ENCODE measurements at places on chromosomes 6 and 20. TPM values are rescaled to one million over a fixed set of nuclear protein-coding genes. Genes with fewer than 3 reads are reported as not detected.

GRCh38 chr6:154986787-154987235, 8.3 kb upstream of the TIAM2 start:
- no peak for DNase-seq

Gene HUS1B
- total RNA-seq, result 5.4 TPM

DNA sequence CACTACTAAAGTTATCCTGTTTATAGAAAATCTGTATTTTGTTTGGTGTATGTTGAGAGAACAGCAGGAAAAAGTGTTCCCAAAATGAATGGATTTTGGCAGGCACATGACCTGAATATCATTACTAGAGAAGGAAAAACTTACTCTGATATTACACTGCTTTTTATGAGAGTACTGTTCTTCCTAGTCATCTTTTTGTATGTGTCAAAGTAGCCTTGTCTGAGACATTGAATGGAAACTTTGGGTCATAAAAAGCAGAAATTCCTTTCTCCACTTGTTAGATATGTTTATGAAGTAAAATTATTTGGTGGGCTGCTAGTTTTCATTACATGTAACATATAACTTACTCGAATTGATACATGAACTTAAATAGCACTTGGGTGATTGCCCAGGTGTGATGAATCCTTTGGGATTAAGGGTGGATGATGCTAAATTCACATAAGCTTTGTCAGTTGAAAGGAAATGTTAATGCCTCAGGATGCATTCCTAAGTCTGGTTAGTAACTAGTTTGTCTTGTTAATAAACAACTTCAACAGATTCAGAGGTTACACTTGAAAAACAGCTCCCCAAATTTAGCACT, 206.7 kb downstream of the CENPW start:
- DNase-seq, result no peak

- no peak for DNase-seq
Observed at GRCh38 chr6:135423649-135424128, 73.9 kb downstream of the AHI1 start.

Gene MRPS10
- 25.6 TPM for total RNA-seq

Gene TREM1
- 2.8 TPM for total RNA-seq

Gene TFAP2B
- 25.0 TPM for total RNA-seq

Gene MUC22
- not detected for total RNA-seq

Gene SHLD1
- 2.7 TPM for total RNA-seq

- no peak for DNase-seq
Observed at GRCh38 chr6:112640891-112641290, 293.8 kb downstream of the RFPL4B start.

- DNase-seq, result no peak
Observed at GRCh38 chr6:124494956-124495664, 467.1 kb upstream of the RNF217 start.

Gene ZSCAN16
- total RNA-seq, result 9.7 TPM

GRCh38 chr6:166715065-166715464, 88.0 kb upstream of the RPS6KA2 start:
- DNase-seq, result no peak

Gene HSPA12B
- total RNA-seq, result 7.0 TPM

Gene NOX3
- total RNA-seq, result not detected

DNA sequence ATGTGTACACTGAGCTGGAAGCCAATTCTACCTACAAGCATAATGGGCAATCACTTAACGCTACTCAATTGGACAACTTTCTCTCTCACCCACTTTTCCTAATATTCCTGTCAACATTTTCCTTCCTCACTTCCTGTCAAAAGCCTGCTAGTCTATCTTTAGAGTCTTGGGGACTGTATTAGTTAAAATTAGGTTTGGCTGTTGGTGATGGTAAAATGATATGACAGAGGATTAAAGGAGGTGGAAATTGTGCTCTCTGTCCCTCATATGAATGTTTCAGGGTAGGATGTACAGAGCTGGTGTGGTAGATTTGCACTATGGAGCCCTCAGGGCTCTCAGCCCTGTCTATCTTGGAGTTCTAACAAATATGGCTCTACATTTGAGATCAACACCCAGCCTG, 129.7 kb downstream of the CEP57L1 start:
- no peak for DNase-seq

GRCh38 chr20:59223182-59223601, 59.6 kb downstream of the ZNF831 start:
- no peak for DNase-seq

Gene SLC18B1
- 8.2 TPM for total RNA-seq

- DNase-seq, result no peak
Observed at GRCh38 chr6:107079429-107079828, 35.9 kb downstream of the BEND3 start.

Gene GATA5
- total RNA-seq, result not detected

DNA sequence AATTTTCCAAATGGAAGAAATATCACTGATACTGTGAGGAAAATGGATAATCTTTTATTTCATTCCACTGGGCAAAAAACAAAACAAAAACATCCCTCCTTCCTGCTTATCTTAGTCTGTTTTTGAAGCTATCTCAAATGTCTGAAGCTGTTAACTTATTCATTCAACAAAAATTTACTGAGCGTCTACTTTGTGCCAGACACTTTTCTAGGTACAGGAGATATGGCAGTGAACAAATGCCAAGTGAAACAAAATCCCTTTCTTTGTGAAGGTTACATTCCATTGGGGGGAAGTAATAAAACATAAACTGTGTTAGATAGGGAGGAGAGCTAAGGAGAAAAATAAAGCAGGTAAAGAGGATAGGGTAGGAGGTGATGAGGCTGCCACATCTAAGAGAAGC, 47.5 kb downstream of the TNFRSF21 start:
- no peak for DNase-seq

GRCh38 chr6:162203287-162203686, 524.3 kb downstream of the PRKN start:
- DNase-seq, result no peak

- DNase-seq, result no peak
Observed at GRCh38 chr6:106630366-106630765, 988 bp downstream of the QRSL1 start.

- no peak for DNase-seq
Observed at GRCh38 chr6:159494586-159494972, 198.5 kb downstream of the SOD2 start.

GRCh38 chr6:117706504-117706903, 31.2 kb downstream of the NUS1 start:
- DNase-seq, result no peak

GRCh38 chr6:136608991-136609390, 58.8 kb upstream of the MAP7 start:
- DNase-seq, result no peak

DNA sequence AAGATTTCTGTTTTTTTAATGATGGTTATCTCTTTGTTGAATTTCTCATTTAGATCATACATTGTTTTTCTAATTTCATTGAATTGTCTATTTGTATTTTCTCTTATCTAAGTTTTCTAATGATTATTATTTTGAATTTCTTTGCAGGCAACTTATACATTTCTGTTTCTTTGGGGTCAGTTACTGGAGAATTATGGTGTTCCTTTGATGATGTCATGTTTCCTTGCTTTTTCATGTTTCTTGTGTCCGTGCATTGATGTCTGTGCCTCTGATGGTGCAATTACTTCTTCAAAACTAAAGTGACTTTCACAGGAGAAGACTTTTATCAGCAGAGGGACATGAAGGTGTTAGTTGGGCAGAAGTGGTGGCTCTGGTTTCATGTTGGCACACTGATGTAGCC, 270.7 kb upstream of the MOCS1 start:
- DNase-seq, result no peak

GRCh38 chr20:7503501-7503900, 436.8 kb downstream of the HAO1 start:
- no peak for DNase-seq

Gene GJE1
- not detected for total RNA-seq

- DNase-seq, result no peak
Observed at GRCh38 chr20:13756551-13756950, 28.2 kb downstream of the ESF1 start.

DNA sequence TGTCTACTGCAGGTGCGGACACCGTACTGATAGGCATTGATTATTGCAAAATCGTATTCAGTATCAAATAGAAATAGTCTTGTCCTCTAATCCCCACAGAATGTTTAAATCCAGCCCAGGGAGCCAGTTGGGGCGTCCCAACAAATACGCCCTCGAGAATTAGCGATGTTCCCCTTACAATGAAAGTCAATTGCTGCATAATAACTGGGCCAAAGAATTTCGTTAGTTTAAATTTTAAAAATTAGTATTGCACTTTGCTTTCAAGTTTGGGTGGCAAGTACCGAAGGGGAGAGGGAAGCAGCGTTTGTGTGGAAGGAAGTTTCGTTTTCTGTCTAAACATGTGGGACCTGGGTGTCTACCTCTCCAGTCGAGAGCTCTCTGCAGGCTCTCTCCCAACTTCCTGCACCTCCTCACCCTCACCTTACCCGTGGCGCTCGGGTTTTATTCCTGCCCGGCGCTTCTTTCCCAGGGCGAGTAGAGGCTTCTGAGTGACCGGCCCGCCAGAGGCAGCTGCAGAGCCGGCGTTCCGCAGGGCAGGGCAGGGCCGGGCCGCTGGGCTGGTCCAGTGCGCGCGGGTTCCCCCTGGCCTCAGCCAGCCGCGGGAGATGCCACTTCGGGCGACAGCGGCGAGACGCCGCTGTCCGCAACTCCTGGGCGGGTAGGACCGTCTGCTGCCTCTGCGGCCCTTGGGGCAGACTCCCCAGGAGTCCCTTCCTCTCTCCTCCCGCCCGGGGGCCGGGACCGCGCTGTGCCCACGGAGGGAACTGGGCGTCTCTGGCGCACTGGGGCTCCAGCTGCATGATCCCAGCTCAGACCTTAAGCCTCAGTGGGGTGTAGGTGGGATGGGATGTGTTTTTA, 862 bp upstream of the TFAP2C start:
- no peak for DNase-seq

Gene TXLNB
- total RNA-seq, result 0.96 TPM

DNA sequence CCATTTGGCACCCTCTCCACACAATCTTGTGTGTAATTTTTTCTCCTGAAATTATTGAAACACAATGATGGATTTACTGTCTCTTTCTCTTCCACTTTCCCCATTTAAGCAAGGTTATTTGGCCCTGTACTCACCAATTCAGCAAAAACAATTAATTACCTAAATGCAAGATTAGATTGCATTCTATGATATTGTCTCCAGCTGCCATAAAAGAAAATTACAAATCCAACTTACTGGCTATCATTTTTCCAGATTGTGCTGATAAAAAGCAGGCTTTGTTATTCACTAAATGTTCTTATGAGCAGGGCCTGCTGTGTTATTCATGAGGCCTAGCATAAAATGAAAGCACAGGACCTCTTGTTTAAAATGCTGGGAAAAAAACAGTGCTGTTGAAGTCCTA, 95.8 kb upstream of the IRAK1BP1 start:
- DNase-seq, result no peak

Gene COL9A1
- total RNA-seq, result not detected

DNA sequence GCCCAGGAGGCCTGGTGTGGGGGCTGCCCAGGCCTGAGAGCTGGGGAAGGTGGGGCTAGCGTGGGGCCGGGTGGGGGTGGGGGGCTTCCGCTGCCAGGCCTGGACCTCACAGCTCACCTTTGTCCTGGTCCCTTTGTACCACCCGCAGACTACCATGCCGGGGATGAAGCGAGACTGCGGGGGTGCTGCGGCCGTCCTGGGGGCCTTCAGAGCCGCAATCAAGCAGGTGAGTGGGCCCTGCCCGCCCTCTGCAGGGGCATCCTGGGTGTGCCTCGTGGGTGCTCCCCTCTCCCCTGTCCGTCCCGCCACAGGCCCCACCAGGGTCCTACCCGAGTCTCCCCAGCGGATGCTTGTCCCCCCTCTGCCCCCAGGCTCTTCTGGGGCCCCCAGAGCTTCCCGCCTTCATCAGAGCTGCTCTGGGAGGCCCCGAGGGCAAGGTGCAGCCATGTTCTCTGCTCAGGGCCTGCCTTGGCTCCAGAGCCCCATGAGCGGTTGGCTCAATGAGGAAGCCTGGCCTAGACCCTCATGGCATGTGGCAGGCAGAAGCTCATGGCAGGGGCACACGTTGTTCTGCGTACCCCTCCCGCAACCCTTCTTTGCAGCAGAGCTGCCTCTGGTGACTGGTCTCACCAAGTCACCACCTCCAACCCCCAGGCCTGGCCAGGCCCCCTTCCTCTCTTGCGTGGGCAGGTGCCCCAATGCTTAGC, 14.5 kb downstream of the NPEPL1 start:
- peak; percentile 13 for DNase-seq

GRCh38 chr6:137799950-137800568, 67.0 kb upstream of the TNFAIP3 start:
- DNase-seq, result no peak

DNA sequence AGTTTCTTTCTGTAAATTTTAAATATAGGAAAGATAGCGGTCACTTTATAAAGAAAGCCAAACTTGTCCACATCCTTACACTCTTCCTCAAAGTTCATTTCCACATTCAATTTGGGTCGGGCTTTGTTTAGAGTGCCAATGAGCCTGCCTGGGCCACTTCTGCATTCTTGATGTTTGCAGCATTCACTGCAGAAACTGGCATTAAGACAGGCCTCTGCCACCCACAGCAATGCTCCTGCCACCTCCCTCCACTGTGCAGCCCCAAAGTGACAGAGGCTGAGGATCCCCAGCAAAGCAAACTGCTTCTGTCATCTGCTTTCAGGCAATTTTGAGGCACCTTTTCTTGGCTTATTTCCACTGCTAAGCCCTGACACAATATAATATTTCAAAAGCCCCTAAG, 61.2 kb downstream of the TNFAIP3 start:
- DNase-seq, result no peak

- DNase-seq, result no peak
Observed at GRCh38 chr6:163579111-163579879, 164.8 kb downstream of the QKI start.

GRCh38 chr20:4304601-4305000, 289.2 kb upstream of the RNF24 start:
- no peak for DNase-seq

Gene CFAP206
- 2.0 TPM for total RNA-seq

Gene TSPO2
- not detected for total RNA-seq
